ENCODE measurements at places on chromosomes 3 and 15.

- DNase-seq = no peak
Observed at GRCh38 chr3:23136054-23136453, 67.1 kb upstream of the UBE2E2 start.

DNA sequence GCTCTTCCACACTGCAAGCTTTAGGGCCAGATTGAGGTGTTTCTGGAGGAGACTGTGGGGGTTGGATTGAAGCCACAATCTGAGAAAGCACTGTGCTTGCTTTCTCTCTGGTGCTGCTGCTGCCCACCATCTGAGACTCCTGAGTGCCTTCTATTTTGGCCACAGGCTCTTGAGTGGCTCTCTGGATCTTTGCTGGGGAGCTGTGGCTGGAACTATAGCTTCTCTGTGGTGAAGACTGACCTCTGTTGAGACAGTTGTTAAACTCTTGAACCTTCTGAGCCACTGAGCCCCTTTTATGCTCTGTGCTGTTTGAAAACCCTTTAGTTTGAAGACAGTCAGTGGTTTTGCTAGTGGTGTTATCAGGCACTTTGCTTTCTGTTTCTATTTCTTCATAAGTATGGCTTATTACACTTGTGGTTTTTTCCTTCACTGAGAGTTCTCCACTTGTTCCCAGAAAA, 108.7 kb upstream of the TSPAN3 start:
- DNase-seq = no peak

DNA sequence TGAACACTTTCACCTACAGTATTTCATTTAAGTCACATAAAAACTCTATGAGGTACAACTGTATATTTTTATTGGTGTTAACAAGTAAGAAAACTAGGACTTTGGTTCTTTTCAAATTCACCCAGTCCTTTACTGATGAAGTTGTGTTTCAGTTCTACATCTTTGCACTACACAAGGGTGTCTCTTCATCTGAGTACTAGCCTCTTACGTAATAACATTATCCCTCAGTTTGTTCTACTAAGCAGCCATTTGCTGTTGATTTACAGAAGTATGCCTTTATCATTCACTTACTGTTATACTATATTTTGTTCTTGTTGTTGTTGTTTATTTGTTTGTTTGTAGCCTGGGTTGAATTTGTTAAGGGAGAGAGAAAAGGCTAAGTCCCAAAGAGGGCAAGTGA, 311.9 kb downstream of the PLOD2 start:
- DNase-seq = no peak

DNA sequence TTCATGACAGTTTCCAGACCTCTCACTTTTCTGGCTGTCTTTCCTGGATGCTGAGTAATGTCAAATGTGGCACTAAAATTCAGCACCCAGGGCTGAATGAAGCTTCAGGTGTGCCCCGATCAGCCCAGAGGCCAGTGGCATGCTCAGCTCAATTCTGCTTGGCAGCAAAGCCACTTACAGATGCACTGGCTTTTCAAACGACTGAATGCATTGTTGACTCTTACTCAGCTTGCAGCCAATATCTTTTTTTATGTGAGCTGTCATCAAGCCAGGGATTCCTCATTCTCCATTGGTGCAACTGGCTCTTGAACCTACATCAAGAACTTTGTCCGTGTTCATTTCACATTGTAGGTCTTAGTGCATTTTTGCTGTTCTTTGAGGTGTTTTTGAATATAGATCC, 60.7 kb downstream of the ZDHHC19 start:
- no peak for DNase-seq

- DNase-seq = no peak
Observed at GRCh38 chr3:173770011-173770410, 372.5 kb downstream of the NLGN1 start.

DNA sequence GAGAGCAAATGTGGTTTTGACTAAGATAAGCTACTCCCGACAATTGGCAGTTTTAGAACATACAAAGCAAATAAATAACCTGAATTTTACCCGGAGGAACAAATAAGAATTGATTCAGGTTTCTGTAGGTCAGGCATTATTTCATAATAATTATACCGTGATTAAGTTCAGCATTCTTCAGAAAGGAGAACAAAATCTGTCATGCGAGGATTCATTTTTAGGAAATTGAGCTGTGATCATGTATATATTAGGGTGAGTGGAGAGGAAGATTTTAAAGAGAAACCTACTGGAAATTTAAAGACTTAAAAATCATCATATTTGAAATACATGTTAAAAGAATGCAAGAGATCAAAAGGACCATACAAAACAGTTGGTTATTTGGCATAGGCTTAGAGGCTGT, 20.5 kb downstream of the ZNF609 start:
- DNase-seq = no peak

DNA sequence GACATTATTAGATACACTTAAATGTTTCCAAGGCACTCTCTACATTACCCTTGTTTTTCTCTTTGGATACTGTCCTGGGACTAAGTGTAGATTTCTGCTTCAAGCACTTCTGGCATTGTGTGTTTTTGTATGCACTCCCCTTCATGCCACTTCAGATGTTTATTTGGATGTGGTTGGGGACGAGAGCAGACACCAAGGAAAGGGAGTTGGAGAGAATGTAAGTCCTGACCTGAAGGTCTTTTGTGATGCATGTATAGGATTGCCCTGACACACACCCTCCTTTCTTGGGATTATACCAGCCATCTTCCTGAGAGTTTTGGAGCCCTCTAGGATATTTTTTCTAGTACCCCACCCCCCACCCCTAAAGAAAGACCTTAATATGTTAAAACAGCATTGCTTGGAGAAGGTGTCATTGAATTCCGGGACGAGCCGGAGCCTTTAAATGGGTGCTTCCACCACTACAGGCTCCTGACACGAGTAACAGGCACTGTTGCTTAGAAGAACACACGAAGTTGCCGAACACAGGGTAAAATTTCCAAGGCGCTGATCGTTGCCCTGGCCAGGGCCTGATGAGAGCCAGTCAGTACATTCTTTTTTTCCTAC, 22.7 kb downstream of the PSMD6 start:
- DNase-seq = no peak

DNA sequence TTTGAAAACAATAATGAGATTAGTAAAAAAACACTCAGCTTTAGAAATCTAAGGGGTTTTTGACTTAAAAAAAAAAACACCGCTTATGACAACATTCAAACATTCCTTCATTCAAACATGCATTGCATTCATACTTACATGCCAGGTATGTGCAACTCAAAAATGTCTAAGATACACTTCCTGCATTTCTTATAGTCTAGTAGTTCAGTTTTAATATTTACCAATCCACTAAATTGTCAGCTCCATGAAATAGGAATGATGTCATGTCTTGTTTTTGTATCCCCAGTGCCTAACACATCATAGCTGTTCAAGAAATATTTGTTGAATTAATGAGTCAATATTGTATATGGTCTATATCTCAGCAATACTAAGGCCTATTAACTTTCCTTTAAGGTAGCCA, 51.7 kb downstream of the EIF4E3 start:
- DNase-seq = no peak

- no peak for DNase-seq
Observed at GRCh38 chr3:127991681-127992080, 60.6 kb upstream of the SEC61A1 start.

DNA sequence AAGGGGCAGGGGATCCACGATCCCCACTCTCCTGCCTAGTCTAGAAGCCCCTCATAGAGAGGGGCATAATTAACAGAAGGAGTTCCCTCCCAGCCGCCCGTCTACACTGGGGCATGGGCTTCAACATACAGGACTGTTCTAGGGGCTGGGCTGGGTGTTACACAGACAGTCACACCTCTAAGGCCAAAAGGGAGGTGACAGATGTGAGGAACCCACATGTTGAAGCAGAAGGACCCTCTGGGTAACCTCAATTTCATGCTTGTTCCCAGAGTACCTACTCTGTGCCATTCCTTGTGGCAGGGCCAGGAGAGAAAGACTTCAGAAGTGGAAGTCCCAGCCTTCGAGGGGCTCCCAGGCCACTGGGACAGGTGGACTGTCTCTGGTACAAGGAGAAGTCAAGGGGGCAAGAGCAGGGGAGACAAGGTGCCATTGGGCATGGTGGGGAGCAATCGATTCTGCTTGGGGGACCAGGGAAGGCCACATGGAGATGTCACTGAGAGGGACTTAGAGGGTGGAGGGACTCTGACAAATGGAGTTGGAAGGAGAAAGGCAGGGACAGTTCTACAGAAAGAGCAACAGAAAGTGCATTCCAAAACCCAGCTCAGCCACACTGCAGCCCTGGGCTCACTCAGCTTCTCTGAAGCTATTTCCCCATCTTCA, 71.3 kb downstream of the CPN2 start:
- no peak for DNase-seq

DNA sequence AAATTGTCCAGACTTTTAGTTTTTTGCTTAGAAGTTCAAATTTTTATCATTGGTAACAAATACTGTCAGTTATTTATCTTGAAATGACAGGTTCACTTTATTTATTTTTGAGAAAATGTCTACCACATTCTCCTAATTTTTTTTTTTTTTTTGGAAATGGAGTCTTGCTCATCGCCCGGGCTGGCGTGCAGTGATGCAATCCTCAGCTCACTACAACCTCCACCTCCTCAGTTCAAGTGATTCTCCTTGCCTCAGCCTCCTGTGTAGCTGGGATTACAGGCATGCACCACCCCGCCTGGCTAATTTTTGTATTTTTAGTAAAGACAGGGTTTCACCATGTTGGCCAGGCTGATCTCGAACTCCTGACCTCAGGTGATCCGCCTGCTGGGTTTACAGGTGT, 16.1 kb upstream of the EBLN2 start:
- no peak for DNase-seq

DNA sequence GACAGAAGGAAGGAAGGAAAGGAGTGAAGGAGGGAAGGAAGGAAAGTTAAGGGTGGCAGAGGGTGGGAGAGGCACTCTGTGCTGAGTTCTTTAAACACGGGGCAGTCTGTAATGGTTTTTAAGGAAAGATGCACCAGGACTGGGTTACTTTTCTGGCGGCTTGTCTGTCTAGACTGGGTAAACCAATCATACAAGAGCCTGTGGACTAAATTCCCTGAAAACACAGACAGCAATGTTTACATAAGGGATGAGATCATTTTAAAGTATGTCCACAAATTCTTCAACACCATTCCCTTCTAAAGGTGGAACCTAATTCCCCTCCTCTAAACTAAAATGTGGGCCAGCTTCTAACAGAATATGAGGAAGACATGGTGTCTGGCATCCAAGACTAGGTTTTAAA, 235.5 kb upstream of the IGF1R start:
- DNase-seq = no peak

DNA sequence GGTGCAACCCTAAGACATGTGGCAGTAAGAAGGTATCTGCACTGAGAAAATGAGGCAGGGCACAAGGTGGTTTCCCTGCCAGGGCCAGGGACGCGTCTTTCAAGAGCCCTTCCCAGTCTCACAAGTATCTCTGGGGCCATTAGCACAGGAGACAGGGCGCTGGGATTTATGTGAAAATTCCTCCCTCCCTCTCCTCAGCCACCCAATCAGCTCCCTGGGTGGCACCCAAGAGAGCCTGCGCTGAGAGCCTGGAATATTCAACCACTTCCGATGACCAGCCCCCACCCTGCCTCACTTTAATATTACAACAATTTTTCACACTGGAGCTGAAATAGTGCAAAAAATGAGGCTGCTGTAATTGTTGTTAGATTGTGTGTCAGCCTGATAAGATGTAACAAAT, 26.1 kb downstream of the SEC61A1 start:
- no peak for DNase-seq

- no peak for DNase-seq
Observed at GRCh38 chr15:77021803-77022381, 27.0 kb downstream of the PSTPIP1 start.

GRCh38 chr15:69663441-69663840, 210.8 kb downstream of the RPLP1 start:
- no peak for DNase-seq

DNA sequence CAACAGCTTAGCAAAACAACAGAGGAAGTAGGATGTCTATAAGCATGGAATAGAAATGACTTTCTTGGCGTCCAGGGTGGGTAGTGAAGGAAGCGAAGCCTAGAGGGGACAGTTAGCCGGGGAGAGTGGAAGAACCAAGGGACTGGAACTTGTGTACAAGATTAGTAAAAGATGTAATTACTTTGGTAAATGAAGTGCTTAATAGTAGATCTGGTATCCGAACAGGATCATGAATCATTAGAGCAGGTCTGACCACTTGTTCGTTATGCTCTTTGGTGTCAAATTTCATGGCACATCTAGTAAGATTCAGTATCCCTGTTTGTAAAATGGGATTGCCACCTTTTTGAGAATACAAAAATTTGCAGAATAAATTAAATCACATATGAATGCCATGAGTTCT, 112.5 kb upstream of the MLF1 start:
- DNase-seq = no peak

GRCh38 chr15:32981536-32981935, 213.0 kb downstream of the FMN1 start:
- no peak for DNase-seq

Measured in GF-D8 (cell line).